ENCODE measurements at places on chromosomes 12 and 14.

GRCh38 chr14:61841145-61841544 lies 78.9 kb downstream of the SNAPC1 start:
- DNase-seq: no peak

DNA sequence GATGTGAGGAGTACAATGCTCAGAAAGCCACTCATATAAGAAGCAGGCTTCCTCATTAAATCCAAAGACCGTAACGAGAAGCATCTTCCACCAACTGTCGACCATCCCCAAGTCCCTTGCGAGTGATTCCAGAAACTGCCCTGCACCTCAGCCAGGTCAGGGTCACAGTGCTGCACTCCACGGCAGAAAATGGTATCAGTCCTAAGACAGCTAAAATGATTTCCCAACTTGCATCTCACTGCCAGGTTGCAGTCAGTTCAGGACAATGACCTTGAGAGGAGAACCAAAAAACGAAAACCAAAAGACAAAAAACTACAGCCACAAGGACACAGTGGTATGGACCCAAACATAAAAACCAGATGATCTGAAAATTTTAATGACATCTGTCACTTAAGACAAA lies 20.6 kb downstream of the SBNO1 start:
- DNase-seq: no peak

- no peak for DNase-seq
These were observed 204.3 kb downstream of the MDGA2 start for GRCh38 chr14:47471075-47471474.

DNA sequence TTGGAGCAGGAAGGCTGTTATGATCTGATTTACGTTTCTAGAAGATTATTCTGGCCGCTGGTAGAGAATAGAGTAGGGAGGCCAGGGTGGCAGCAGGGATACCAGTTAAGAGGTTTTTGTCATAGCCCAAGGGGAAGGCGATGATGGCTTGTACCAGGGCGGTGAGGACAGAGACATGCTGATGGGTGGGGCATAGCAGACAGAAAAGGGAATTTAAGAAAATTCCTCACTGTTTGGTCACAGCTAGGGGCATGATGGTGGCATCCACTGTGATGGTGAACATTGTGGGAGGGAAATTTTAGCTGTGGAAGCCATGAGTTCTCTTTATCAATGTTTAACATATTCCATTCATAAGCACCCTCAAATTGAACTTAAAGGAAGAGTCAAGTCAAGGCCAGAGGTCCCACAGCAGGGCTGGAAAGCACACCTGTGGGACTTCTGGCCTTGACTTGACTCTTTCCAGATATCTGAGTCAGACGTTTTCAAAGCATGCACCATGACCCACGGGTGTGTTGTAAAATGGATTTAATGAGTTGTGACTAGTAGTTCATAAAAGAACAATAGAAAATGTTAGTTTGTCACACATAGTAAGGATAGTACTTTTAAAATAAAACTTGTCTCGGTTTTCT lies 134.6 kb downstream of the CHST11 start:
- DNase-seq: no peak

GRCh38 chr12:74794522-74794921 lies 256.9 kb downstream of the ATXN7L3B start:
- DNase-seq: no peak
